ENCODE measurements at places on chromosomes 2 and 18.

GRCh38 chr2:218015586-218016521 is 13.1 kb upstream of the TNS1 start:
- peak; percentile 51 for DNase-seq

DNA sequence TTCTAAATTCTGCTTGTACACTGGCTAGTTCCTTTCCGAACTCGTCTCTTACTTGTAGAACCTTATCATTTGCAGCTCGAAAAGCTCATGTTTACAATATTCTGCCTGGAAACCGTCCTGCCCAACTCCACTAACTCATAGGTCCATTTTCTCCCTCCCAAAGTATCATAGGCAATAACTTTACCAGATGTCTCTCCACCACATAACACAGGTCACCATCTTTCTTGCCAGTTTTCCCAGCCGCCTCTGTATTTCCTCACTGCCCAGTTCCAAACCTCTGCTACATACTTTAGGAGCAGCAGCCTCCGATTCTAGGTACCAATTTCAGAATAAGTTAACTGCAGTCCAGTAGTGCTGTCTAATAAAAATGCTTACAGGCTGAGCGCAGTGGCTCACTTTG is 259.5 kb downstream of the GLI2 start:
- DNase-seq = no peak

DNA sequence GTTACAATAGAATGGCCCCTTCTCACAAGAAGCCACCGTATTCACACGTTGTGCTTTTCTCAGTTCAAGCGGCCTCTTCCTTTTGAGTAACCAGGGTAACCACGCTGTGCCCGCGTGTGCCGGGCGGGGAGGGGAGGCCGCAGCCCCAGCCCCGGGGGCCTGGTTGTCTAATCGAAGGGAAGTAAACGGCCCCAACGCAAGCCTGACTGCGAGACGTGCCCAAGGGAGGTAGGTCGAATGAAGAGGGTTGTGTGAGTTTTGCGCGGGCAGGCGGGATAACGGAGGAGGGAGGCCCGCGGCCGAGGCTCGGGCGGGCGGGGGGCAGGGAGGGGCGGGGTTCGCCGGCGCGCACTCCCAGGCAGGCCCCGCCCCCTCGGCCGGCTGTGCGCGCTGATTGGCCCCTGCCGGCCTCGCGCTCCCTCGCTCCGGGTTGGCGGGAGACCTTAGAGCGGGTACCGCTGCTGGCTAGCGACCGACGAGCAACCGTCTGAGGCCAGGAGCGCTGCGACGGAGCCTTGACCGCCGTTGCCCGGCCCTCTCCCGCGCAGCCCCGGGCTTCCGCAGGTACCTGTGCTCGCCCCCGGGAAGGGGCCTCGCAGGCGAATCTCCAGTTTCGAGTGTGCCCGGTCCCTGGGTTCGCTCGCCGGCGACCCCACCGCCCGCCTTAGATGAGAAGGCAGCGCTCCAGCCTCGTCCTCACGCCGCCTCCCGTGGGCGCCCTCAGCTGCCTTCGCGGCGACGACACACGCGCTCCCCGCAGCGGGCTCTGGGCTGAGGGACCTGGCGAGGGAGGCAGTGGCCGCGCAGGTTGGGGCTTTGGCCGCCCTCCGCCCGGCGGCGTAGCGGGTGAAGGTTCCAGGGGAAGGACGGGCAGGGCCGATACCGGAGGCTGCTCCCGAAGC is at the start of gene SPDYA:
Gene SPDYA, plus strand, starts transcription at position 451 of the 902 bp plus-strand sequence. CDS start 5,181 bp downstream, outside the sequence.
- DNase-seq = peak; percentile 37

- DNase-seq = no peak
Measured at GRCh38 chr18:31998880-31999412, 19.7 kb upstream of the RNF125 start.

- DNase-seq = no peak
Measured at GRCh38 chr18:79524181-79525078, 128.7 kb downstream of the NFATC1 start.

- no peak for DNase-seq
Measured at GRCh38 chr2:7437716-7438632, 520.8 kb downstream of the RNF144A start.

- no peak for DNase-seq
Measured at GRCh38 chr2:237497838-237498186, 10.8 kb downstream of the MLPH start.

DNA sequence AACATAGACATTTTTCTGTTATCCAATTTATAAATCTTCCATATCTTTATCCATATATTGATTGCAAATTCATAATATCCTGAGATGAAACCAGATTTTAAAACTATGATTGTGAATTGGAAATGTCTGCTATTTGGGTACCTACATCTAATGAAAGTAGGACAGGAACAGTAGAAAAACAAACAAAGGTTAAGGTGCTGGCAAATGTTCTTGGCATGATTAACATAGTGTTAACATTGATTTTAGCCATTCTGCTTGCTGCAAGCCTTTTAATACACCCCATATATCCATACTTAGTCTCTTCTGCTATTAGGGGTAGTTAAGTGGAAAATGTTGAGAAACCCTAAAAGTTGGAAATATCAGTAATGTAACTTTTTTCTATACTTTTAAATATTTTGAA is 152.0 kb downstream of the KCNJ3 start:
- no peak for DNase-seq

GRCh38 chr18:55439056-55439455 is 148.9 kb downstream of the TCF4 start:
- no peak for DNase-seq

- no peak for DNase-seq
Measured at GRCh38 chr2:9310377-9310776, 103.8 kb downstream of the ASAP2 start.

GRCh38 chr2:41381701-41382100 is 666.1 kb upstream of the PKDCC start:
- no peak for DNase-seq

DNA sequence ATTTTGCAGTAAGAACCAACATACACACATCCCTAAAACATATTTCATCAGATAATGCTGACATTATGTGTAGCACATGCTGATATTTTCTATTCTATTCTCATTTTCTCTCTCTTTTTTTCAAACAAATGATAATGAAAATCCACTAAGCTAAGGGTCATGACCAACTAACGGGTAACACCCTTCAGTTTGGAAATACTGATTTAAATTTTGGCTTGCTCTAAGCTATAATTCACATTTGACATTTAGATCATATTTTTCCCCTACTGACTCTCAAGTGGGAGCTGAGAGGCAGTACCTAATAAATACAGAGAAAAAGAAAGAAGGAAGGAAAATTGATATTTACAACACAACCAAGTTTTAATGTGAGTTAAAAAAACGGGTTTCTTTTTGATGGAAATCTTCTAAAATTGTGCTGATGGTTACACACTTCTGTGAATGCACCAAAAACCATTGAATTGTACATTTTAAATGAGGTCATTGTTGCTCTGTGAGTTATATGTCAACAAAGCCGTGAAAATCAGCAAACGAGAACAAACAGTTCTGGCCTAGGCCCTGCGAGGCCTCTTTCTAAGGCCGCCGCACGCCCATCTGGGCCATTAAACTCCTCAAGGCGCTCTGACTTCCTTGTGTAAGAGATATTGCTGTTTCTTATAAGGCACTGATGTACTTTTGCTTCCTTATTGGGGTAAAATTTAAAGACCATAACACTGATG is 124.2 kb downstream of the GALR1 start:
- DNase-seq = no peak

GRCh38 chr2:65158557-65158956 is 28.7 kb upstream of the RAB1A start:
- DNase-seq = no peak

GRCh38 chr2:175010848-175011254 is 5.7 kb upstream of the CHN1 start:
- DNase-seq = no peak

- no peak for DNase-seq
Measured at GRCh38 chr2:23506531-23507266, 121.7 kb downstream of the KLHL29 start.

DNA sequence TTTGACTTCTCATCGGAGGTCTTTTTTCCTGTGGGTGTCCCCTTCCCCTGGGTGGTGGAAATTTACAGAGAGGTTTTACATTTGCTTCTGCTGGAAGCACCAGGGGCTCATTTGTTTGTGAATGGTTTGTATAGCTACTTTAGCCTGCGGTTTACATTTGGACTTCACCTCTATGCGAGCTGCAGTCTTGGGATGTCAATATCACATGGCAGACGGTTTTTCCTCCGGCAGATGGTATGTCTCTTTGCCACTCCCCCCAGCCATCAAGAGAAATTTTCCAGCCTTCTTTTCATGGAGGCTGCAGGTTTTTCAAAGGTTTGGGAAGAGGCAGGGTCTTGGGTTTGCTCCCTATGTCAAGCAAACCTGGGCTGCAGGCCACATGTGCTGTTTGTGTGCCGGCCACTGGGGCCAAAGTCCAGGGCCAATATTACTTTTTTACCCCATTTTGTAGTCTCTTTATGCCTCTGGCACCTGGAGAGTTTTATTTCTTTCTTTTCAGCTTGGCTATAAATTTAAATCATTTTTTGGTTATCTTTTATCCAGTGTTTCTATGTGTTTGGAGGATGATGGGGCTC is 23.9 kb upstream of the BOD1L2 start:
- no peak for DNase-seq

Data from amygdala (tissue), 56 donors.